Fibroblast of skin of left biceps (primary cell): ENCODE measurements at places on chromosomes 2 and 18.
A peak's percentile ranks its signal among the peaks of the same experiment; 100 is the strongest.

- no peak for DNase-seq
Measured at GRCh38 chr2:239805414-239805813, 219.7 kb downstream of the NDUFA10 start.

DNA sequence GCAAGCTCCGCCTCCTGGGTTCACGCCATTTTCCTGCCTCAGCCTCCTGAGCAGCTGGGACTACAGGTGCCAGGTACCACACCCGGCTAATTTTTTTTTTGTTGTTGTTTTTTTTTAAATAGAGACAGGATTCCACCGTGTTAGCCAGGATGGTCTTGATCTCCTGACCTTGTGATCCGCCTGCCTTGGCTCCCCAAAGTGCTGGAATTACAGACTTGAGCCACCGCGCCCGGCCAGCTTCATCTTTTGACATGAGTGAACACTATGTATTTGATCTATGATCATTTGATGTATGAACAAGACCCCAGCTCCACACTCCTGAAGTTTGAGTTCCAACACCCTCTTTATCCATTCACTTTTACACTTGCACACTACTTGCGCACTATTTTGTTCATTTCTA lies 43.4 kb upstream of the LPIN2 start:
- DNase-seq, result no peak

DNA sequence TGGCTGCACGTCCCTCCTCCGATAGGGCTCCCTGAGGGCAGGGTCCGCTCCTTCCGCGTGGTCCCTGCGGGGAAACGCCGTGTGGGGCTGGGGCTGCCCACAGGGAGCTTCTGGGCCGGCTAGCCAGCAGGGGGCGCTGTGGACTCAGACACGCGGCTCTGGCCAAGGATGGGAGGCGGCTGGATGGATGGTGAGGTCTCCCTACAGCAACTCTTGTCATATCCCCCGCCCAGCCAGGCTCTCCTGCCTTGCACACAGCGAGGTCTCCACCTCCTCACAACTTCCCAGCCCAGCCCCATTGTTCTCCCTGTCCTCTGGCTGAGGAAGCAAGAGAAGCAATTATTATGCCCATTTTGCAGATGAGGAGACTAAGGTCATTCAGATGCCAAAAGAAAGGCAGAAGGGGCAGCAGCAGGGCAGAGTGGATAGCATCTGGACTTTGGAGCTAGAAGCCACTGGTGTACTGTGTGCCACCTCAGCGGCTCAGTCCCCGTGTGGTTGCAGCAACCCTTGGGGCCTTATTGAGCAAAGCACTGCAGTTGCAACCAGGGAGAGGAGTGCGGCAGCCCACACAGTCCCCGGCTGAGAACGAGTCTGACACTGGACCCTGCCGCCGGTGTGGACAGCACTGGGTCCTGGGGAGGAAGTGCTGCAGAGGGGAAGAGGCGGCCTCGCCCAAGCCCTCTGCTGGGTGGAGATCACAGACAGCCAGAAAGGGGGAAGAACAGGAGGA lies 99.0 kb downstream of the ZFP36L2 start:
- DNase-seq, result no peak

GRCh38 chr2:113197347-113198047 lies 23.7 kb downstream of the PSD4 start:
- no peak for DNase-seq

GRCh38 chr2:159961037-159961436 lies 101.4 kb downstream of the PLA2R1 start:
- no peak for DNase-seq

GRCh38 chr18:58860747-58861231 lies 3.9 kb upstream of the ZNF532 start:
- no peak for DNase-seq

DNA sequence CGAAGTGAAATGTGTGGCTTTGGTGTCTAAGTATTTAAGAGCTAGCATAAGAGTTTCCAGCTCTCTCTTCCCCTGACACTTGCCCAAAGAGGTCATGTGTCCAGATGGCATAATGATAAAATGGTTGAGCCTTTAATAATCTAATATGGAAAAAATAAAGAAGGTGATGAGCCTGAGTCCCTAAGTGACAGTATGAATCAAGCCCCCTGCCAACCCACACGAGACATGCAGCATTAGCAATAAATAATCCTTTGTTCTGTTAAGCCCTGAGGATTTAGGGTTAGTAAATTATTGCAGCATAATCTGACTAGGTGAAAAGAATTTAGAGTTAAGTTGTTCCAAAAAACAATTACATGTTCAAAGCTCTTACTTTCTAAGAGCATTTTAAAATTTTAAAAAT lies 217.2 kb upstream of the CCDC150 start:
- DNase-seq, result no peak

DNA sequence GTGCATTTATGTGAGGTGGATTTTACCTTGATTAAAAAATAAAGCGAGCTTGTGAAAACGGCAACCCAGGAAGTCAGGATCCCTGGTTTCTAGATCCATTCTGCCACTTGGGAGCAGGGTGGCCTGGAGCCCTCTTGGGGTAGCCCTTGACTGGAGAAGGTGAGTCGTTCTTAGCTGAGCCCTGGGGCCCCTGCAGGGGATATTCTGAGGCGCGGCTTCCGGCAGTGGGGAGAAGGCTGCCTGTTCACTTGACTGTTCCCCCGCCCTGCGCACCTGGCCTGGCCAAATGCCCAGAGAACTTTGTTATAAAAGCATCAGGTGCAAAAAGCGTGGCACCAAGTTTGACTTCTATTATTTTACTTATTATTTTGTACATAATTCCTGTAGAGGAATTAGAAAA lies 221.9 kb downstream of the DYSF start:
- no peak for DNase-seq

DNA sequence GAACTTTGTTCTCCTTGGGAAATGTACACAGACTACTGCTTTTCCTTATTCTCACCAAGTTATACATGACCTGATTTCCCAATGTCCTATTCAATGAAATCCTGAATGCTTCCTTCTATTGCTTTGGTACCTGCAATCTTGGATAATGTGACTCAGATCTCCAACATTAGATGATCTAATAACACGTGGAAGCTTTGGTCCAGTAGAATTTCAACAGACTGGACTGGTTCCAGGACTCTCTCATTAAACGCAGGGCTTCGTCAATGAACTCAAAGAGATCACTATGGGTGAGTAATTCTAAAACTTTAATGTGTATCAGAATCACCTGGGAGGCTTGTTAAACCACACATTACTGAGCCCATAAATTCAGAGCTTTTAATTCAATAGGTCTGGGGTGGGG lies 413.6 kb upstream of the KCNH7 start:
- DNase-seq, result no peak

DNA sequence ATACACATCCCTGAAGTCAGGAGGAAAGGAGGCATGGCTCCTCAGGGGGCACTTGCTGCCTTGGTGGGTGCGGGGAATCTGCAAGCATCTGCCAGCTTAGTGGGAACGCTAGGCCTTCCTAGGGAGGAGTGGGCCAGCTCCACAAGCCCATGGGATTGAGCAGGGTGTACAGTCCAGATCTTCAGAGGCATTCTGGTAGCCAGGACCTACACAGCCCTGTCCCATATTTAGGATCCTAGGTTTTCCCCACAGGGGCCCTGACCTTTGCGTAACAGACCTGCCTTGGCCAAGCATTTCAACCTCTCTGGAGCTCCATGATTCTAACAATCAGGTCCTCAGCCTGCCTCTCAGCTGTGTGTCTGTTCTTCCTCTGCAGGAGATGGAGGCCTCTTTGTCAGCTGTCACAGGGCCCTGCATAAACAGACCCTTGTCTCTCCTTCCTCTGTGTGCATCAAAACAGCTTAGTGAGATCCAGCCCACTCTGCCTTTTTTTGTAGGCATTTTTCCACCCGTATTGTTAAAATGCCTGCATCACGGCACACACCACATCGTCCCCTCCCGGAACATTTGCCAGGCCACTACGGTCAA lies 140.2 kb upstream of the NDUFV2 start:
- no peak for DNase-seq

- DNase-seq, result no peak
Measured at GRCh38 chr18:50410894-50411293, 36.0 kb downstream of the SKA1 start.

DNA sequence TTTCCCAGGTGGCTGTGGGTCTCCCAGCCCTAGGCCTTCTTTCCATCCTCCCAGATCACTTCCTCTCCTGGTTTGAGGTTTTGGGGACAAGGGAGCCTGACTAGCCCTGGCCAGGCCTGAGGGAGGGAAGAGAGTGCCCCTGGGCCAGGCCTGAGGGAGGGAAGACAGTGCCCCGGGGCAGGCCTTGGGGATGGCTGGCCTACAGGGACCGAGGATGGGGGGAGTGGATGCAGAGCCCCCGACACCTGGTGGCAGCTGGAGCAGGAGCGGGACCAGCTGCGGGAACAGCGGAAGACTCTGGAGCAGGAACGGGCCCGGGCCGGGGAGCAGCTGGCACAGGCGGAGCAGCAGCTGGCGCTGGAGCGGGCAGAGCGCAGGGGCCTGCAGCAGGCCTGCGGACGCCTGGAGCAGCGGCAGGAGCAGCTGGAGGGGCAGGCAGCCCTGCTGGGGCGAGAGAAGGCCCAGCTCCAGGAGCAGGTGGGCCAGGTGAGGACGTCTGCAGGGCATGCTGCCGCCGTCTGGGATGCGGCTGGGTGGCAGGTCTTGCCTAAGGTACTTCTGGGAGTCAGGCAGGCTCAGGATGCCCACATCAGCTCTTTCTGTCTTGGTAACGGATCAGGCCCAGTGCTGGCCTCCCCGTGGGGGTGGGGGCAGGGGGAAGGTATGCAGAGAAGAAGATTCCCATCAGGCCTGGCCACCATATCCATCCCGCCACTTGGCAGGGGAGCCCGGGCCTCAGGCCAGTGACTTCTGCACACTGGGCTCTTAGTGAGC lies 29.2 kb downstream of the CROCC2 start:
- no peak for DNase-seq

- DNase-seq, result no peak
Measured at GRCh38 chr2:46325182-46325928, 28.1 kb downstream of the EPAS1 start.

DNA sequence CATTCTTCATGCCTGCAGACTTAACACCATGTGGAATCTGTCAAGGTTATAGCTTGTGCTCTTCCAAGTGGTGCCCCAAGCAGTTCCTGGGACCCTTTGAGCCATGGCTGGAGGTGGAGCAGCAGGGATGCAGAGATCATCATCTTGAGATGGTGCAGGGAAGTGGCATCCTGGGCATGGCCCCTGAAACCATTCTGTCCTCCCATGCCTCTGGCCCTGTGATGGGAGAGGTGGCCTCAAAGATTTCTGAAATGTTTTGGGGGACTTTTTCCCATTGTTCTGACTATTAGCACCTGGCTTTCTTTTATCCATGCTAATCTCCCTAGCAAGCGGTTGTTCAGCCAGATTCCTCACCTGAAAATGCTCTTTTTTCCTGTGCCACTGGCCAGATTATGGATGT lies 10.3 kb upstream of the TMEM37 start:
- no peak for DNase-seq

- no peak for DNase-seq
Measured at GRCh38 chr2:20430035-20430434, 16.8 kb upstream of the RHOB start.

DNA sequence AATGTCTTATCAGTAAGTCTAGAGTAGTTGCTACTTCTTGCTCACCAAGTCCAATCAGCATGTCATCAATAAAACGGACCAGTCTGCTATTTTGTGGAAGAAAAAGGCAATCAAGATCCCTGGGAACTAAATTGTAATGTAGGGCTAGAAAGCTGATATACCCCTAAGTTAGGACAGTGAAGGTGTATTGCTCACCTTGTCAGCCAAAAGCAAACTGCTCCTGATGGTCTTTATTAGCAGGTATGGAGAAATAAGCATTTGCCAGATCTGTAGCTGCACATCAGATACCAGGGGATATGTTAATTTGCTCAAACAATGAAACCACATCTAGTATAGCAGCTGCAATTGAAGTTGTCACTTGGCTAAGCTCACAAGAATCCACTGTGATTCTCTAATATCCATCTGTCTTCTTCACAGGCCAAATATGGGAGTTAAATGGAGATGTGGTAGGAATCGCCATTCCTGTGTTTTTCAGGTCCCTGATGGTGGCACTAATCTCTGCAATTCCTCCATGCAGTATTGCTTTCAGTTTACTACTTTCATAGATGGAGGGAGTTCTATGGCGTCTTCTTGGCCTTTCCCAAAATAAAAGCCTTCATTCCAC lies 75.0 kb downstream of the TMEM237 start:
- DNase-seq, result no peak

DNA sequence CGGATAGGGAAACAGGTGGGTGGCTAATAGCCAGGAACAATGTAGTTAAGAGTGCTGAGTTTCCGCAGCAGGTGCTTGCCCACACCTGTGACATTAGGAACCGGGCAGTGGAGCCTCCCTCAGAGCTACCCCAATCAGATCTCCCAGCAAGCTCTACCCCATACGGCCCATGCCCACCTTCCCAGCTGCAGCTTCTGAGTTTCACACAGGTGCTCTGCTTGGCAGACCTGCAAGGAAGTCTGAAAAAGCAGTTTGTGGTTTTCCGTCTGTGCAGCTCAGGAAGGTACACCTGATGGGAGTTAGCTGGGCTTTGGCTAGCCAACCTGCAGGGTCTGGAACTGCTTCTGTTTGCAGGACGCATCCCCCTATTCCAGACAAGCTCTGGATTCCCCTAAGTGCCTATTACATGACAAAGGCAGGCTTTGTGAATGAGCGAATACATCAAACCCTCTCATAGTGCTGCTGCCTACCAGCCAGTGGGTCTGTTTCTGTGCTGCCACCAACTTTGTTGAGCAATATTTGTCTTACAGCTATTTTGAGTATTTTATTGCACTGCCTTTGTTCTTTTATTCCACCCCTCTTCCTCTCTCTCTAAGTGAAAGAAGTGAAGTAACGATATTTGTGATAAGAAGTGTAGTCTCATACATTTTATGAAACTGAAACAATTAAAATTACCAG lies 24.7 kb upstream of the CEP68 start:
- no peak for DNase-seq

- DNase-seq, result peak; percentile 49
Measured at GRCh38 chr2:230408244-230408842, 7.7 kb upstream of the SP100 start.

GRCh38 chr18:24600076-24600654 lies 139.7 kb downstream of the HRH4 start:
- DNase-seq, result peak; percentile 28

DNA sequence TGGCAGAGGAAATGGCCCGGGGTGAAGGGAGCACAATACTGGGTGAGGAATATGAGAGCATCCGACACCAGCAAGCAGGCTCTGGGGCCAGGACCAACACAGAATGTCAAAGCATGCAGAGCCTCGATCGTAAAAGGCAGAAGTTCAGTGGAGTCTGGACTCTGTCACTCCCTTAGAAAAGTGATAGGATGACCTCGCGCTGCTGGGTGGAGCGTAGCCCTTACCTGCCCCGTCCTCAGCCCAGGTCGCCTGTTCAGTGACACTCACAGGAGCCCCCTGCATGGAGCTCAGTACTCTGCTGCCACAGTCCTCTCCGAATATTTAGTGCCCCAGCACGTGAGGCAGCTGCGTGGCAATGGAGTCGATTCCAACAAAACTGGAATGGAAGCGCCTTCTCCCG lies 236.7 kb upstream of the MYT1L start:
- DNase-seq, result no peak

GRCh38 chr2:170739048-170739447 lies 23.9 kb downstream of the SP5 start:
- peak; percentile 85 for DNase-seq

DNA sequence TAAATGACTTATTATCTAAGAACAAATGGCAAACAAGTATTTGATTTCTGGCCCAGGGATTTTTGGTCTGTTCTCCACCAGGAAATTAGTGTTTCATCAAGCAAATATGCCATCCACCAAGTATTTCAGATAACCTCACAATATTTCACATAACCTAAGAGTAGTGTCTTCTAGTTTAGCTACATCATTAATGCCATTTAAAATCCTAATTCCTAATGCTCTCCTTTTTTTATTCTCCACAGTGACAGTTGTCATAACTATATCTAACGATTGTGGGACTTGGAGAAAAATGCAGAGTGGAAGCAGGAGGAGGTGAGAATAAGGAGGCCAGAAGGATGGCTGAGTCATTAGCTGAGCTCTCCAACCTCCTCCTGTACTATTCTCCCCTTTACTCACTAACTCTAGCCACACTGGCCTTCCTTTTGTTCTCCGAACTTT lies 58.5 kb upstream of the CTLA4 start:
- no peak for DNase-seq
